Naive thymus-derived CD8-positive, alpha-beta T cell (primary cell): ENCODE measurements at places on chromosomes 5 and 9. TPM values are rescaled to one million over a fixed set of nuclear protein-coding genes. Genes with fewer than 3 reads are reported as not detected.

The ROPN1L gene
- not detected for total RNA-seq

- DNase-seq: no peak
Measured at GRCh38 chr9:82934949-82935348, 128.0 kb downstream of the RASEF start.

The RMRP gene
- 21,271 TPM for total RNA-seq

The PCDHA1 gene
- total RNA-seq: not detected

GRCh38 chr9:137168904-137169856 is 671 bp downstream of the LRRC26 start:
- DNase-seq: no peak

The CCNO gene
- total RNA-seq: not detected

- no peak for DNase-seq
Measured at GRCh38 chr9:116717150-116717549, 30.0 kb downstream of the TRIM32 start.

The C9 gene
- not detected for total RNA-seq

DNA sequence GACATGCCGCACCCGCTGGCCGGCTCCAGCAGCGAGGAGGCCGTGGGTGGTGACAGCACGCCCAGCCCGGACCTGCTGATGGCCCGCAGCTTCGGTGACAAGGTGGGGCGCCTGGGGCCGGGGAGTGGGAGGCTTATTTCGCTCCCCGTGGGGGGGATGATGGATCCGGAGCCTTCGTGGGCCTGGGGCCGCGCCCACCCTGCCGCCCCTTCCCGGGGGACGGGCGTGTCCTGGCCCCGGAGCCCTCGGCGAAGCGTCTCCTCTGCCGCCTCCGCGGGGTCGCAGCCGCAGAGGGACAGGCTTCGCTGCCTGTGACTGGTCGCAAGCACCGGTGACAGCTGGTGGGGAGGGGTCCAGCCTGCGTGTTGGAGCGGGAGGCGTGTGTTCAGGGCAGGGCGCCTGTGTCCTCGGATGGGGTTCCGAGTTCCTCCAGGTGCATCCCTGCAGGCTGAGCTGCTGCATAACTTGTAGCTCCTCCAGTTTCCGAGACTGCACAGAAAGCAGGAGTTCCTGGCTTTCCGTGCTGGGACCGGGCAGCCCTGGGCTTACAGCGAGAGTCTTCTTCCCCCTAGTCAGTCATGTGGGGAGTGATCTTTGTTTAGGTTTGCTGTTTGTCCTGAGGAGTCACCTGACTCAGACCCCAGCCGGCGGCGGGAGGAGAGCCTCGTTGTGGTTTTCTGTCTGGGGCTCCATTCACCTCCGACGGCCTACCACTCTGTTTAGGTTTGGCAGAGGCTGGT is 666 bp downstream of the SNX30 start:
- DNase-seq: peak; percentile 33

GRCh38 chr5:57338068-57338867 is 144.3 kb downstream of the ACTBL2 start:
- DNase-seq: no peak

DNA sequence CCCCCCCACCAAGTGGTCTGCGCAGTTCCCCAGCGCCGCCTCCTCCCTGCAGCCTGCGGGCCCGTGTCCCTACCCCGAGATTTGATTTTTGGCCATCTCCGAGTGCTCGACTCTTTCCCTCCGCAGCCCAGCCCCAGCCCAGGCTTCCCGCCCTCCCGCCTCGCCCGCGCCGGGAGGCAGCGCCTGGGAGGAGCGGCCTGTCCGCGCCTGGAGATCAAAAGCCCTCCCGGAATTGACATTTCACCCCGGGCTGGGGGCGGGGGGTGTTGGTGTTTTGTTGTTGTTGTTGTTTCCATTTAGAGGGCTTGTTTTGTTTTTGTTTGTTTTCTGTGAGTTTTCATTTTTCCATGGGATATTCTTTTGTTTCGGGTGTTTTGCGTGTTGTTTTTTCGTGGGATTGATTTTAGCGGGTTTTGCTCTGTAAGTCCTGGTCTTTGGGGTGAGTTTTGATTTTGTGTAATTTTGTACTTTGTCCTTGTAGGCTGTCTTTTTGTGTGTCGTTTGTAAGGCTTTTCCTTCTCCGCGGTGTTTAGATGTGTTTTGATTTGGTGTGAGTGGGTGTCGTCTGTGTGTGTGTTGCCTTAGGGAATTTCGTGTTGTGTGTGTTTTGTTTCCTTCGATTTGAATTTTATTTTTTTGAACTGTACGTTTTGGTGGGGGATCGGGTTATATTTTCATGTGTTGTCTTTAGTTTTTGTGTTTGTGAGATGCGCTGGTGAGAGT is 1.7 kb upstream of the PAX5 start:
- no peak for DNase-seq

The THBS4 gene
- not detected for total RNA-seq

The CLIC3 gene
- total RNA-seq: 13.5 TPM

The GCNT4 gene
- total RNA-seq: 22.5 TPM

DNA sequence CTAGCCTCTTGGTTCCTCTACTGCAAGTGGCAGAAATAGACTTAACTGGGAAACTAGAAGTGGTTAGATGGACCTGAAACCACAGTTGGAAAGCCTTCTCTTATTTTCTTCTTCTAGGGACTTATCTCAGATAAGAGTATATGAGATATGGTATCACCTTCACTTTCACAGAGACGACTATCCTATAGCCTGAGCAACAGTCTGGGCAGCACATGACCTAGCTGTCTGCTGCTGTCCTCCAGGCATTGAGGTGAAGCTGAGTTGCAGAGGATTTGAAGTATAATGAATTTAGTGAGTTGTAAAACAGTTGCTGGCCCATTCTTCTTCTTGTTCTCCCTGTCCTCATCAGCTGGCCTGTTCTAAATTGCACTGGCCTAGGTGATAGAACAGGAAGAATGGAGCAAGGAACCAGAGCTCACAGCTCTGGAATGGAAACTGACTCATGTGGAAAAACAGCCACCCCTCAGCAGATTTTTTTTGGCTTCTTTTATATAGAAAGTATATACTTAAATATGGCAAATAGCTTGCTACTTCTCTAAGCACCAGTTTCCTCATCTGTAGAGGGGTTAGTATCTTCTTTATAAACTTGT is 27.8 kb downstream of the RECK start:
- no peak for DNase-seq

GRCh38 chr5:78511121-78511906 is 137.3 kb downstream of the LHFPL2 start:
- DNase-seq: no peak

The DBH gene
- total RNA-seq: not detected

GRCh38 chr9:135588371-135588770 is 26.8 kb downstream of the PAEP start:
- DNase-seq: no peak

GRCh38 chr5:35120715-35121114 is 73.0 kb upstream of the AGXT2 start:
- no peak for DNase-seq

DNA sequence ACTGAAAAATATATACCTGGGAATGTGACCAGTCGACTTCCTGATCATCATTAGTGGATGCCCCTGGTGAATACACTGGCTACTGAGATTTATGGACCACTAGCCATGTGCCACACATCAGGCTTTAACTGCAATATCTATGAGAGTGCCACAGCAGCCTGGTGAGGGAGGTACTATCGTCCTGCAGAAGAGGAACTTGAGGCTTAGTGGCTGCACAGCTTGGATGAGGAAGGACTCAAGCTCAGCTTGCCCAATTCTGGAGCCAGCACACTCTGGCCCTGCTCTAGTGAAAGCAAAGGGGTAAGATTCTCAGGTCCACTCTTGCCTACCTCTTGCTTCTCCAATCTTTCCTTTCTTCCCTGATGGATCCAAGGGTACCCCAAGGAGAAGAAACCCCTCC is 129.3 kb downstream of the ENTREP1 start:
- DNase-seq: no peak

DNA sequence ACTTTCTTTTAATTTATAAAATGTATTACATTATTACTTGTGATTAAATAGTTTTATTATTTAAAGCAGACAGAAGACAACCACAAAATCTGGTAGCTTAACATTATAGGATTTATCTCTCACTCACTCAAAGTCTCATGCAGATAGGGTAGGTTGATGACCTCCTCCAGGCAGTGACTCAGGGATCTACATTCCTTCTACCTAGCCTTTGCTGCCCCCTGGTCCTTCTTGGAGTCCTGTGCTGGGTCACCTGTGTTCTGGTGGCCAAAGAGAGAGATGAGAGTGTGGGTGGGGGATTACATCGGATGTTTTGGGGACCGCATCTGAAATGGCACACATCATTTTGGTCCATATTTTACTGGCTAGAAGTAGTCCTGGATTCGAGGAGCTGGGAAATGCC is 95.7 kb upstream of the CTSL start:
- no peak for DNase-seq

DNA sequence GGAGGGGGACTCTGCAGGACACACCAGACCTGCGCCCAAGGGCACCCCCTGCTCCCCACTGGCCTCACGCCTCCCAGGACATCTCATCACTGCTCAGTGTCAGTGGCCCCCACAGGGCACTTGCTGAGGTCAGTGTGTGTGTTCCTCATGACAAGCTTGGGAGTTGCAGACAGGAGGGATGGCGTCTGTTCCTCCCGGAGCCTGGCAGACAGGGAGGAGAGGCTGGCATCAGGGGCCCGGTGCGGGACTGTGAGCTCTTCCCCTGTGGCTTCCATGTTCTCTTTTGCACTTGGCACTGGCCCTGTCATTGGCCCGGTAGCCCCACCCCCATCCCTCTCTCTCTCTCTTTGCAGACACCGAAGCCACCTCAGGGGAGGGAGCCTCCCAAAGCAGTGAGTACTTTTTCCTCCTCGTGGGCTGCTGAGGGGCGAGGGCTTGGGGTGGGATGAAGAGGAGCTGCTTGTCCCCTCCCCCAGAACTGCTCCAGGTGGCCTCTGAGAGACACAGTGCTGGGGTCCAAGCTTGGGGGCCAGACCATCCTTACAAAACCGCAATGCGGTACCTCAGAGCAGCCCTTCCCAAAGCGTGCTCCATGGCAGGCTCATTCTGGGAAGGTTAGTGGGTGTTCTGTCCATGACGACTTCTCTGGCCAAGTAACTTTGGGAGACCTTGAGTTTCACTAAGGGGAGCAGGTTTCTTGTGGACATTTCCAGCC is 75.7 kb downstream of the AMBP start:
- DNase-seq: no peak

GRCh38 chr5:14487897-14488570 is 93.6 kb upstream of the OTULINL start:
- no peak for DNase-seq

The THOC3 gene
- 45.6 TPM for total RNA-seq

DNA sequence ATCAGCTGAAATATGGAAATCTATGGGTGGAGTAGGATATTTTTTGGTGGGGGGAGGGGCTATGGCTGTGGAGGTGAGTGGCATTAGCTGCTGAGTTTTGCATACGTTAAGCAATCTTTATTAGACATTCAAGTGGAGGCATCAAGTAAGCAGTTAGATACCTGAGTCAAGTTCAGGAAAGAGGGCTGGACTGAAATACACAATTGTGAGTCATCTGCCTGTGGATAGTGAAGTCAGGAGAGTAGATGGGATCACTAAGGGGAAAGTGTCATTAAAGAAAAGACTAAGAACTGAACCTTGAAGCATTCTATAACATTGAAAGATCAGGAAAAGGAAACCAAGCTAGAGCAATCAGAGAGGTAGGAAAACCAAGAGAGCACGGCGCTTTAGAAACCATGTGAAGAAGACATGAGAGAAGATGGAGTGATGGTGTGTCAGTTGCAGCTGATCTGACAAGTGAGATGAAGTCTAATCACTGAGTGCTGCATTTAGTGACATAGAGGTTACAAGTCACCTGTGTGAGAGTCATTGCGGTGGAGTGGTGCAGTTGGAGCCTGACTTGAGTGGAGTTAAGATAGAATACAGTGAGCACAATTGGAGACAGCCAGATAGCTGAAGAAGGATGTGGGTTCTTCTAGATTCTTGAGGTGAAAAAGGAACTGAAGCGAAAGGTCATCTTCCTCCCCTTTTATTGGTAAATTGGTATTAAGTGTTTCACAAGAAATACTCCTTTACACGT is 88.7 kb downstream of the PIP5K1B start:
- DNase-seq: no peak

DNA sequence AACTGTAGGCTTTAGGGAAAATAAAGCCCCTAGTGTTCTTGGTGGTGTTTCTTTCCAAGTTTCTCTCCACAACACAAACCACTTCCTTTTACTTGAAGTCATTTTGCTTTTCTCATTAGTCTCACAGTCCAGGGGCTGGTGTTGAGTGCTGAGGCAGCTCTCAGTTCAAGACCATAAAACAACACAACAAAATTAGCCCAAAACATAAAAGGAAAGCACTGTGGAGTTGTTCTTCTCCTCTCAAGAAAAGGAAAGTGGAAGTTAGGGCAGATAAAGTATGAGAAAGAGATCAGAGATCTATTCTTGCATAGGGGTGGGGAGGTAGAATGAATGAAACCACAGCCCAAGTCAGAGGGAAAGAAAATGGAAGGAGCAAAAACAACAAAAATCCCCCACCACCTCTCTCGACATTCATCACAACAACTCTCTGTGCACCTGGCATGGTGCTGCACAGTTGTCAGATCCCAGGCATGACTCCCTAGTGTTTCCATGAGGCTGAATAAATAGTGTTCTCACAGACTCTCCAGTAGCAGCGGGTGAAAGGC is 569.9 kb downstream of the RAB3C start:
- DNase-seq: no peak

The CPEB4 gene
- 14.4 TPM for total RNA-seq

The ANKRD34B gene
- not detected for total RNA-seq

- DNase-seq: no peak
Measured at GRCh38 chr9:36937346-36937745, 96.7 kb downstream of the PAX5 start.

GRCh38 chr5:5739490-5739945 is 317.0 kb downstream of the ICE1 start:
- DNase-seq: no peak

The LCN1 gene
- not detected for total RNA-seq

- no peak for DNase-seq
Measured at GRCh38 chr5:160692271-160692670, 159.7 kb downstream of the ATP10B start.

The DELE1 gene
- 89.8 TPM for total RNA-seq

DNA sequence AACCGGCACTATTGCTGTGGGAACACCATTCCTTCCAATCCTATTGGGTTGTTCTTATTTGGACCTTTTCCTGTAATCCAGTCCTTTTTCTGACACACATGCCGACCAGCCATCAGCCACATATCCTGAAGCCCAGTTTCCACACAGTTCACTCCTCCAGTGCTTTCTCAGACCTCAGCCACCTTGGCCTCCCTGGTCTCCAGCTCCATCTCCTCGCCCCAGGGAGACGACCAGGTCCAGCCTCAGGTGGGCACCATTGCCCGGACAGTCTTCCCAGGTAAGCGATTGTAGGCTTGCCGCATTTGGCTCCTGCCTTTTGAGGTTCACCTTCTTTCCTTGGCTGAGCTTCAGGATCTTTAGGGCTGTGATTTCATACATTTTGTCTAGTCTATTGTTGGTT is 15.2 kb upstream of the TERT start:
- no peak for DNase-seq
